Stromal cell of bone marrow (primary cell): ENCODE measurements at places on chromosomes 3 and 15.

- no peak for DNase-seq
These were observed 111.2 kb upstream of the STT3B start for GRCh38 chr3:31421314-31422048.

- no peak for DNase-seq
These were observed 22.8 kb downstream of the CFAP100 start for GRCh38 chr3:126417515-126417914.

GRCh38 chr3:136942803-136943202 is 15.0 kb upstream of the IL20RB start:
- DNase-seq: no peak

GRCh38 chr15:71705151-71705550 is 105.2 kb upstream of the NR2E3 start:
- DNase-seq: no peak

DNA sequence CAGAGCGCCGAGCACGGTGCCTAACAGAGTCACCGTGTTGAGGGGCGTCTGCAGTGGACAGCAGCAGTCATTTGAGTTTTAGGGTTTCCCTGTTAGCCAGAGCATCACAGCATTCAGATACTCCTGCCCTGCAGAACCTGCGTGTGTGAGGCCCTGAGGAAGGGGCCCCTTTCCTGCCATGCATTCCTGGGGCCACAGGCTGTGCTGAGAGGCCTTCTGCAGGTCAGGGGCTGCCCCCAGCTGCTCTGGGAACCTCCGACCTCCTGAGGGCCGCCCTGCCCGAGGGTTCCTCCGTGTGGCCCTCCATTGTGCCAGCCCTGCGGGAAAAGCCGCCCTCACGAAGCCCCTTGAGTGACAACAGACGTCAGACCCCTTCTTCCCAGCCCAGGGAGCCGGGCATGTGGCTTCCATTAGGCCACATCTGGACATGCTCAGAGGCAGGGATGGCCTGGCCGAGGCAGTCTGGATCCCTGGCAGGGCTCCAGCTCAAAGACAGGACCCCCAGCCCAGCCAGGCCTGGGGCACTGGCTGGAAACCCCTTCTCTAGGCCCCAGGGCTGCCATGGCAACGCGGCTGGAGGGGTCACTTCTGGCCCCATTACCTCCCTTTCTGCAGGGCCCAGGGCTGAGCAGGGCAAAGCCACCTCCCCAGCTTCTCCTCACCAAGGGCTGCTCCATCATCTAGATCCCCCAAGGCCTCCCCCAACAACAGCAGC is 25.3 kb downstream of the FBLN2 start:
- DNase-seq: no peak

DNA sequence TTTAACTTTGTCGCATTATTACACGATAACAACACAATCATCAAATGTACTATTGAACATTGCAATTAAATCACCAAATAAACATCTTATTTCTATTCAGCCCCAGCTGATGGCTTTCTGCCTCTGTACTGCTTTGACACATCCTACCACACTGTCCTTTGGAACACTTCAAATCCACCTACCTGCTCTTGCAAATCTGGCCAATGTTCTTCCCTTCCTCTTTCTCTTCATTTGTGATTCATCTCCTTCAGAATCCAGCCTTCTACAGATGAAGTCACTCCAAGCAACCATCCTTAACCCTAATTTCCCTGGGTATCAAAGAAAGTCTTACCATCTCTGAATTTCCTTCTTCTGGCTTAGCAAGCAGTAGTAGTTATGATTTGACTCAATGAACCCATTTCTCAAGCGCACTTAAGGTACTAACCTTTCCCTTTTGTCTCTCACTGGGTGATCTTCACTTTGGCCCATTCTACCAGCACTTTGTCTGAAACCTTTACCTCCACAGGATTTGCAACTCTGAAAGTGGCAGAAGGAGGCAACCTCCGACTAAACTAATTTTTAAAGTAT is 502.9 kb downstream of the FOXP1 start:
- no peak for DNase-seq

DNA sequence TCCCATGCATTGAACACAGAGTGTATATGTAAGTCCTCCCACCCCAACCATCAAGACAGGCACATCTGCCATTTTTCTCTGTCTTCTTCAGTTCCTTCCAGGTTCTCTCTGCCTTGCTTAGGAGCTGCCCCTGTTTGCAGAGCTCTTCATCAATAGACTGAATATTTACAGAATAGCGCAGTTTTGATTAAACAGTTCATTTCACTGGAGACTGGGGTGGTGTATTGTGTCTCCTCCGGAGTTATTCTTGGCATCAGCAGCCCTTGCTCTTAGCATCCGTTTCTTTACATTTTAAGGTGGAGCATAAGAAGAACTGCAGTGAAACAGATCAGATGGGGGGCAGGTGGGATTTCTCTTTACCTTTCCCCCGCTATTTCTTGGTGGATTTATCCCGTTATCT is 87.7 kb downstream of the LIPC start:
- no peak for DNase-seq

- DNase-seq: no peak
These were observed 75.5 kb downstream of the PEX5L start for GRCh38 chr3:179961071-179961702.
